ENCODE measurements at places on chromosomes 1 and 21.

- DNase-seq, result no peak
These were observed 63.2 kb upstream of the DUSP10 start for GRCh38 chr1:221805121-221805520.

- no peak for DNase-seq
These were observed 37.1 kb downstream of the TENT5C start for GRCh38 chr1:117642963-117643362.

- no peak for DNase-seq
These were observed 38.9 kb downstream of the SDCCAG8 start for GRCh38 chr1:243294723-243295121.

DNA sequence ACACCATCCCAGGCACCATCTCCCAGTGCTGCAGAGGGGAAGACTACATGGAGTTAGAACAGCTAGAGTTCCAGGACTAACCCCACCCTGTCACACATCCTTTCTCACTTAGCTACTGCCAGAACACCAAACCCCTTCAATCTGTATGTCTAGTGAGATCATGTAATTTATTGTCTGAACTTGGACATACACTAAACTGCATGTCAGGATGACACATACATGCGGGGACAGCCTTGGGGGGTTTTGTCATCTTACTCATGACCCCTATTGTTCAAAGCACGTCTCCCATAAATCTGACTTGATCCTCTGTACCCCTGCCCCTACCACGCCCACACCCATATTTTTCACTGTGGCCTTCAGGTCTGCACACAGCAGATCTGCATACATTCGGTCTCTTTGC is 71.3 kb downstream of the GABPA start:
- DNase-seq, result no peak

DNA sequence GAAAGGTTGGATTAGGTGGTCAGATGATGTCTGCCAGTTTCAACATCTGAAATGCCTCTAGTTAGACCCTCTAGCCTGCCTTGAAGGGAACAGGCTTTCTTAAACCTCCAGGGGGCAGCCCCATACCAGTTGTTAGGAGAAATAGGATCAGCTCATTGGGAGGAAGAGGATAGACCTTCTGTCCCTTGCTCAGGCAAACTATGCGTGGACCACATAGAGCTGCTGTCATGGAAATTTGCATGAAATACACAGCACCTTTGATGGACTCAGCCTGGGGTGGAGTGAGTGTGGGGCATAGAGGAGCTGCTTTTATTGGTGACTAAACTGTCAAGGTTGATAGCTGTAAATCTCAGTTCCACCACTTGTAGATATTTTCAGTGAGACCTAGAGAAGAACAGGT is 38.4 kb upstream of the SPAG17 start:
- peak; percentile 1 for DNase-seq

DNA sequence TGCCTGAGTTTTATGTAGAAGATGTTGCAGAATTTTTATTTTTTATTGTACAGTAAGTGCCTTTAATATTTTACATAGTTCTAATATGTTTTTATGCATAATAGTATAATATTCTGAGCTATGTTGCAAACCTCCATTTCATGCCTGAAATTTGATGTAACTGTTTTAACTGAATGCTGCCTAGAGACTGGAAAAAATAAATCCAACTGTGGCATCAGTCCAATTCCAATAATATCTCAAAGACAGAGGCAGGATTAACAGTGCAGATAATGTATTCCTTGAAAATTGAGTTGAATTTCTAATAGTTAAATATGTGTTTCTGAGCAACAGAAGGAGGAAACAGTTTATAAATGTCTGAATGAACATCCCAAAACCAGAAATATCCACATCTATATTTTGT is 61.1 kb upstream of the KIF1B start:
- no peak for DNase-seq

- no peak for DNase-seq
These were observed 100.8 kb downstream of the PCP4 start for GRCh38 chr21:39968010-39968409.

DNA sequence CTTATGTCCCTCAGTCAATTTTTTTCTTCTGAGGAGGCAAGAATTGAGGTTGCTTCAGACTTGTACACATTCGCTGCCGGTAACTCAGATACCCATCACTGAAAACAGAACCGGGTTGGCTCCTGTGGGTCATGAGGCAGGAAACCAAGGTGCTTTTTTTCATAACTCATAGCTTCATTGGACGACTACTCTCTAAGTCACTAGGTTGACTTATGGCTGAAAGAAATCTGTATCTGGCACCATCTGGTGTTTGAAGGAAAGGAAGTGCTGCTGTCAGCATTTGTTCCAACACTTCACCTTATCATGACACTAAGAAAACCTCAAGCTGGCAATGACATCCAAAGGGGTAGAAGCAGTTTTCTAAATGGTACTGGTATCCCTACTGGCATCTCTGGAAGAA is 82.3 kb downstream of the TBX19 start:
- DNase-seq, result no peak

GRCh38 chr1:156998301-156998700 is 47.2 kb downstream of the ARHGEF11 start:
- DNase-seq, result no peak

DNA sequence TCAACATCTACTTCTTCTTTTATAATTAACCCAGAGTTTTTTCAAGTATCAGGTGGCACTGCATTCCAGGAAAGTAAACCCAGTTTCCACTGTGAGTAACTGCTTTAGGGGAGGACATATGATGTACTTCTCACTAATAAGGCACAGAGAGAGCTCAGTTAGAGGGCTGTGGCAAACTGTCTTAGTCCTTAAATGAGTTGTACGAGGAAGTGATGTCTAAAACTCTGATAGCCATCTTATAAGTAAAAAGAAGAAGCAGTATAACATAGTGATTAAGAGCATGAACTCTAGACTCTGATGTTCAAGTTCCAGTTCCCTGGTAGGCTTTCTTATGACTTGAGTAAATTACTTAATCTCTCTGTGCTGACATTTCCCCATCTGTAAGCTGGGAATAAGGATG is 58.7 kb upstream of the PTGS2 start:
- no peak for DNase-seq

GRCh38 chr1:190963321-190963720 is 485.7 kb upstream of the BRINP3 start:
- no peak for DNase-seq

DNA sequence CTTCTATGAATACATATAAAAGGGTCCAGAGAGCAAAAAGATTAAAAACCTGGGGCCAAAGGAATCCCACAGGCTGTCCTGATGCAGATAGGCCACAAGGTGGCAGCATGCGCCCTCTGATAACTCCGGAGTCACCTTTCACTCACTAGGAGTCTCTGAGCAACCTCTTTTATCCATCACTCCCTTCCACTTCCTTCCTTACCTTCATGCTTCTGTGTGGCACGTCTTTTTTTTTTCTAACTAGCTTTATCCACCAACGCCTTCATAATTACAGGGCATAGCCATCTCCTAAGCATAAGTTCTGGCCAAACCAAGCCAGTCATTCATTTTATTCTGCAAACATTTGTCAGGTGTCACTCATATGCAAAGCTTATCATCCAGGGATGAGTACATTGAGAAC is 3.9 kb upstream of the PGLYRP4 start:
- DNase-seq, result peak; percentile 70

DNA sequence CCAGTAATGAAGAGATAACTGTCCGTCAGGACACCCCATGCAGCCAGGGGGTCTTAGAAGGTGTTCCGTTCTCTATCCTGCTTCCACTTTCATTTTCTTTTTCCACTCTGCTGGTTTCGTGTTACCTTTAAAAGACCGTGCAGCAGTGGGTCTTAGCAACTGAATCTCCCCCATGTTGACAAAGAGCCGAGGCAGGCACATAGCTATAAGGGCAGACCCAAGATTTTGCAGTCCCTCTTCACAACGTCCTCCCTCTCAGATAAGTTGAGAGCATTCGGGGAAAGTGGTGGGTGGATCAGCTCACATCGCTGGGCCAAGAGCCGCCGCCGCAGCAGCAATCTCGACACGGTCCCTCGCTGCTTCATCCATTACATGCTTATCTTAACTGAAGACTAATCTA is 355.5 kb downstream of the LMO4 start:
- DNase-seq, result no peak

GRCh38 chr1:205812271-205812877 is 624 bp downstream of the SLC41A1 start:
- DNase-seq, result no peak

DNA sequence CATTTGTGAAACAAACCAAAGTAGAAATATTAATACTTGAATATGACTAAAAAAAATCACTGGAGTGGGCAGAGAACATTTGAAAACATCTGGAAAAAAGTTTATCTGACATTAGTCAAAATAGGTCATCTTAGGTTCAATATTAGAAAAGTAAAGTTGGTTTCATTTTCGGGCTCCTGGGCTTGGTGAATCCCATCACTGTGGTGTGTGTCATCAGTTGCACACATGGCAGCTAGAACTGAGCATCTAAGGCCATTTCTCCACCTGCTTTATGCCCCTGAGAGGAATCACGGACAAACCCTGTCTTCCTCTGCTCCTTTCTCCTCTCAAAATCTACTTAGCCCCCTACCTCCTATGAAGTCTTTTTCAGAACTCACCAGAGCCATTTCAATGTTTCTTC is 5.4 kb downstream of the HSD11B1 start:
- no peak for DNase-seq

GRCh38 chr1:226956942-226957713 is 17.0 kb downstream of the COQ8A start:
- no peak for DNase-seq

GRCh38 chr1:53122961-53123413 is 19.5 kb downstream of the SLC1A7 start:
- no peak for DNase-seq

DNA sequence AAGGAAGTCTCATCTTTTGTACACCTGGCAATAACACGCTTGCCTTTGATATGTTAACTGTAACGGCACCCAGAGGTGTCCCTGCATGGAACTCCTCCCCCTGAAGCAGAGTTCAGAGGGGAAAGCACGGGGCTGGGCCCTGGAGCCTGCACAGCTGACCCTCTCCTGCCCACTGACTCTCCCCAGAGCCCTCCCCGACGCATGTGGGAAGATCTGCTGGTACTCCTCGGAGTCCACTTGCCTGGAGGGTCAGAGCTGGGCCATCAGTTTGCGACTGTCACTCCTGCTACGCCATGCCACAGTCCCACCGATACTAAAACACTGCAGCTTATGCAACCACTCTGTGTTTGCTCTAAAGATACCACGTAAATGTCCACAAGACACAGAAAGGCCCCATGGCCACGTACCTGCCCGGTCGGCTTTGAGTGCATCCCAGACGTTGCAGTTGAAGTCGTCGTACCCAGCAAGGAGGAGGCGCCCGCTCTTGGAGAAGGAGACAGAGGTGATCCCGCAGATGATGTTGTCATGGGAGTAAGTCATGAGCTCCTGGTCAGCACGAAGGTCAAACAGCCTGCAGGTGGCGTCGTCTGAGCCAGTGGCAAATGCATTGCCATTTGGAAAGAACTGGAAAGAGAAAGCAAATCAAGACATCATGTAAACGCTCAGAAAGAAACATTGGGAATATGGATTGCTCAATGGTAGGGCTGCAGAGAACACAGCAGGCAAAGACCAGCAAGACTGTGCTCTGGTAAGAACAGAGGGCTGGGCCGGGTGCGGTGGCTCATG is 10.6 kb upstream of the NADK start:
- DNase-seq, result no peak

GRCh38 chr1:106637566-106637965 is 418.9 kb upstream of the PRMT6 start:
- DNase-seq, result no peak

GRCh38 chr21:41763398-41763931 is 3.4 kb downstream of the RIPK4 start:
- DNase-seq, result no peak

- DNase-seq, result no peak
These were observed 94.0 kb downstream of the PCP4 start for GRCh38 chr21:39961251-39961650.

- no peak for DNase-seq
These were observed 238.5 kb downstream of the LTN1 start for GRCh38 chr21:28754127-28754611.

DNA sequence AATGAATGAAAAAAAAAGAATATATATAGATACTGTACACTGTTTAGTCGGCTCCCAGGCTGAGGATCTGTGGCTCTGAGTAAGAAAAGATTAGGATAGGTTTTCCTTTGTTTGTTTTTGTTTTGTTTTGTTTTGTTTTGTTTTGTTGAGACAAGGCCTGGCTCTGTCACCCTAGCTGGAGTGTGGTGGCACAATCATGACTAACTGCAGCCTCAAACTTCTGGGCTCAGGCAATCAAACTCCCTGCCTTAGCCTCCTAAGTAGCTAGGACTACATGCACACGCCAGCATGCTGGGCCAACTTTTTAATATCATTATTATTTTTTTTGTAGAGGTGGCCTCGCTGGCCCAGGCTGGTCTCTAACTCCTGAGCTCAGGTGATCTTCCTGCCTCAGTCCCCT is 87.9 kb upstream of the PTBP2 start:
- DNase-seq, result no peak

GRCh38 chr1:115237507-115237906 is 100.5 kb downstream of the NGF start:
- no peak for DNase-seq

DNA sequence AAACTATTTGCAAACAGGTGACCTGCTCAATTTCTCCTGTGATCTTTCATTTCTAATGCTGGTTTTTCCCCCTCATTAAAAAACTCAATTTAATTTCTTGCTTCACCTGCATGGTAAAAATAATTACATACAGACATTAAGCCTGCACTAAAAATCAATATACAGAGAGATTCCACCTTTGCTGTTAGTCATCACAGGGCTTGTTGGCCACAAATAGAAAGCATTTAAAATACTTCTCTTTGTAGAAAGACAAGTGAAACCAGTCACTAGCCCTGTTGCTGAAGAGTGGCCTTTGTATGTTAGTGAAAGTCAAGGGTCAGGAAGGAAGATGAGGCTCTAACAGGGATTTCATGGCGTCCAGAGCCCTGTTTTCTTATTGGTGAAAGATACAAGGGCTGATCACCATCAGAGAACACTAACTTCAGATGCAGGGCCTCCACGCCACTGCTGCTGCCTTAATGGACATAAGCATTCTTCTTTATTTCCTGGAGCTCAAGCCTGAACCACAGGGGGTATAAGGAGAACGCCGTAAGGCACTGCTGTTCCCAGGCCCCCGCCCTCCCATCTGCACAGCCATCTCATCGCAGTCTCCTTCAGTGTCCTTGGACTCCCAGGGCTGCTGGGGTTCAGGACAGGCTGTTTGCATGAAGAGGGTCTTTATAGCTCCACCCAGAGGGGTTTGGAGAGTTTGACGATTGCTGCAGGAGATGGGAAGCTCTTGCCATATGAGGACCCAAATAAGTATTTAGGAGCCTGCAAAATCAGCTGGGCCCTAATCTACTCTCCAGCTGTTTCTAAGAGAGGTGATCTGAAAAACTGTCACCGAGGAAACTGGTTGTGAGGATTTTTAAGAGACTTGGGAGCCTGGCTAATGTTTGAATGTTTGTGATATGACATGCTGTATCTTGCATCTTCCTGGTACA is 117.3 kb upstream of the IRF2BP2 start:
- no peak for DNase-seq
